ENCODE measurements at places on chromosomes 3 and 15.
A peak's percentile ranks its signal among the peaks of the same experiment; 100 is the strongest.

GRCh38 chr3:123357275-123357674 lies 91.6 kb downstream of the ADCY5 start:
- no peak for DNase-seq

DNA sequence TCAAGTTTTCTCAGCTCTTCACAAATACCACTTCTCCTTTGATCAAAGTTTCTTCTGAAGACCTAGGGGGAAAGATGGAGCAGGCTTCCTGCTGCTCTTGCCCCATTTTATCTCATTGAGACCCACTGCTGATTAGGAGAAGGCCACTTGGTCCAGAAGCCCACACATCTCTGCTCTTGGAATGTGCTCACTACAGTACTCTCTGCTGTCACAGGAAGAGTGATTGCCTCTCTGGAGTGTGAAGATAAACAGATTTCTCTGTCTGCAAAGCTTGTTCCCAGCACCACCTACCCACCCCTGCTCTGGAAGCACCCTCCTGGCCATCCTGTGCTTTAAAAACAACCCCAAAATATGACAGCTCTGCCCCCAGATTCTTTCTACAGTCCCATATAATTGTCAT lies 41.3 kb upstream of the PRTG start:
- DNase-seq, result no peak

- no peak for DNase-seq
Observed at GRCh38 chr3:64388886-64389285, 163.6 kb upstream of the PRICKLE2 start.

DNA sequence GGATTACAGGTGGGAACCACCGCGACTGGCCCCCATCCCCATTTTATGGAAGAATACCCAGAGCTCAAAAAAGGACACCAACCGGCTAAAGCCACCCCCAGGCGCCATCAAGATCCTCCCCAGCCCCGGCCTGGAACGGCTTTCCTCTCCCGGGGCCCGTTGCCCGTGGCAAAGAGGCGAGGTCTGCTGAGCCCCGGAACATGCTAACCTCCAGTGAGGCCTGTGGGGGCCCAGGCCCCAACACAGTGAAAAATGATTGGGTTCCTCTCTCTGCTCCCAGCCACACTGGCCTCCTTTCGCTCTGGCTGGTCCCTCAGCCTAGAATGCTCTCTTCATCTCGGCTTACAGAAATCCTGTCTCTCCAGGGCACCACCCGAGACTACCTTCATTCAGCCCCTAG lies 46.5 kb upstream of the SMAD6 start:
- DNase-seq, result no peak

DNA sequence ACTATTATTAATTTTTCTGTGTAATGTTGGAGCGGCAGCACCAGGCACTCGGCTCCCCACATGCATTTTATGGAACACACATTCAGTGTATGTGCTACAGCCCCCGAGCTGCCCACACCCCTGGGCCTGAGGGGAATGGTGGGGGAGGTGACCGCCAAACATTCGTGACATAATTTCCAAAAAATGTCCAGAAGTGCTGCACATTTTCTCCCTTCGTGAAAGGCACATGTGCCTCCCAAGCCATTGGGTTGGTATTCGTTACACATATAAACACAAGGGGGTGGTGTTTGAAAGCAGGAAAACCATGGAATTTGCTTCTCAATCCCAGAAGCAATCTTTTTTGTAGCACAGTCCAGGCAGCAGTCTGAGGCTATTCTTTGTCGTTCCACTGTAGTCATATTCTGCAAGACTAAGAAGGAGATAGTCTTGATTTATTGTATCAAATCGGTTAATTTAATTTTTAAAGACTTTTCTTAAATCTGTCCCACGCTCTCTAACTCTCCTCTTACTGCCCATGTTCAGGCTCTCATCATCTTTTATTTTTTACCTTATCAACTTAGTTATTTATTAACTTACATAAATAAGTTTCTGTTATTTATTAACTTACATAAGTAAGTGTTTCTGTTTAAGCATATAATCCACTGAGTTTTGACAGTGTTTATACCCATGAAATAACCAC lies 39.2 kb upstream of the POLR2M start:
- no peak for DNase-seq

DNA sequence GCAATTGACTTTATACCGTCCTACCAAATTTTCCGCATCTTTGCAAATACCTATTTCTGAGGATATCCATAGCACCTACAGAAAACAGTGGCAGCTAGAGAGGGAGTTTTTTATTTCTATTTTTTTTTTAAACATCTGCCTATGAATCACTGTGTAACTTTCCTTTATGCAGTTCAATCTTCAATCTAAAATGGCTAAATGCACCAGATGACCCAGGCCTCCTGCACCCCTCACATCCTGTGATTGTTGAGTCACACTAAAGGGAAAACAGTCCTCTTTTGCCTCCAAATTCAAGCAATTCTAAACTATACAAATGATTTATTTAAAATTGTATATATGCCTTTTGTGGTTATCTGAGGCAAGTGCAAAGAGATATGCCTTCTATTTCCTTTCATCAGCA lies 20.1 kb upstream of the BCL6 start:
- DNase-seq, result no peak

- DNase-seq, result no peak
Observed at GRCh38 chr3:33184863-33185262, 33.7 kb downstream of the SUSD5 start.

DNA sequence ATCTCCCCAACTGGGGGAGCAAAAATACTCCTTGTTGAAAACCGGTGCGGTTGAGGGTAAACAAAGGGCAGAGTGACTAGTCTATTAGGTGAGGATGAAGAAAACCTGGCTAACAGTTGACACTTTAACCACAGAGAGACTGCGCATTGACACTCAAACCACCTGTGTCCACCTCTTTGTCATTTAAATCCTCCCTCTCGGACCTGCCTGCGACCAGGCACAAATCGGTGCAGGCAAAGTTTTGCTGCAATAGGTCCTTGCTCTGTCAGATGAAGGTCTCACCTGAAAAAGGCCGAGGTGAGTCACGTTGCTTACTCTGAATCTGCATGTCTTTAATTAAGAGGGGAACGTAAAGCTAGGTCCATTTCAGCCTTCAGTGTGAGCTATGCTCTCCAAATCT lies 494.1 kb upstream of the DPPA4 start:
- DNase-seq, result no peak

DNA sequence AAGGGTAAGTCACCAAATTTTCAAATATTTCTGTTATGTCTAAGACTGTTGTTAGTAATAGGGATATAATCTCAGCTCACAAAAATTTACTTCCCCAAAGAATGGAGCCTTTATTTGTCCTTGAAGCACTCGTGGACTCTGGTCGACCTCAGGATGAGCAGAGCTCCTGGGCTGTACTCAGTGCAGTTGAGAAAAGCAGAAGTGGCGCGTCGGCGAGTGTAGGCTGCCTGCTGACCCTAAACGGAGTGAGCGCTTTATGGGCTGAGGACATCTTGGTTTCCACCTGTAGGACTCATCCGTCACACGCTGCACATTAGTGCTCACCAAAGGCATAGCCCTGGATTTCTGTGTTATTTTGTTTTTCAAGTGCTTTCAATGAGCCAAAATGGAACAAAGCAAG lies 11.0 kb downstream of the GABRA5 start:
- DNase-seq, result no peak

DNA sequence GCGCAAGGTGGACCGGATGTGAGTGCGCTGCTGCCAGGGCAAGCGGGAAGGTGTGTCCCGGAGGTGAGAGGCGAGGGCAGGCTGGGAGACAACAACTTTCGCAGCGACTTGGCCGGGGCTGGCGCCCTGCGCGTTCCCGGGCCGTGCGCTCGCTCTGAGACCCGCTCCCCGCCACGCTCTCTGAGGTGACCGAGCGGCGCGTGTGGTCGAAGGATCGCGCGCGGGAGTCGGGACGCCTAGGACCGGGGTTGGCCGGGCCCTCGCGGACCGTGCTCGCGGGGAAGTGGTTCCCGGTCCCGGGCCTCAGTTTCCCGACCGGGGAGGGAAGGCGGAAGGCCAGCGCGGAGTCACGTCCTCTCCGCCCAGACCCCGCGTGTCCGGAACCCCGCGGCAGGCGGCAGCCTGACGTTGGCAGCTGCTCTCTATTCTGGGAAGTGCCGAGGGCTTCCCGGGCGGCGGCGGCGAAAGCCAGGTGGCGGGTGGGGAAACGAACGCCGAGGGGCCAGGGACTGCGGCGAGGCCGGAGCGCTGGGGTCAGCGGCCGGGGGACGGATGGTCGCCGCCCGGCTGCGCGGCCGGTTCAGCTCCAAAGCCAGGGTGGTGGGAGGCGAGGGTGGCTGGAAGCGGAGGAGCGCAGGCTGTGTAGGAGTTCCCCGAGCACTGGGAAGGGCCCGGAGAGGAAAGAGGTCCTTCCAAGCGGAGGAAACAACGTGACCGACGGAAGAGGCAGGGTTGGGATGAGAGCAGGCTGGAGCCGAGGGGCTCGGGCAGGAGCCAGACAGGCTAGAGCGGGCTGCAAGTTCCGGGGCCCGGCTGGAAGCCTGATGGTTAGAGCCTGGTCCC lies 1.0 kb upstream of the IGF2BP2 start:
- DNase-seq, result peak; percentile 12

GRCh38 chr3:68731921-68732320 lies 200.4 kb downstream of the TAFA4 start:
- no peak for DNase-seq

DNA sequence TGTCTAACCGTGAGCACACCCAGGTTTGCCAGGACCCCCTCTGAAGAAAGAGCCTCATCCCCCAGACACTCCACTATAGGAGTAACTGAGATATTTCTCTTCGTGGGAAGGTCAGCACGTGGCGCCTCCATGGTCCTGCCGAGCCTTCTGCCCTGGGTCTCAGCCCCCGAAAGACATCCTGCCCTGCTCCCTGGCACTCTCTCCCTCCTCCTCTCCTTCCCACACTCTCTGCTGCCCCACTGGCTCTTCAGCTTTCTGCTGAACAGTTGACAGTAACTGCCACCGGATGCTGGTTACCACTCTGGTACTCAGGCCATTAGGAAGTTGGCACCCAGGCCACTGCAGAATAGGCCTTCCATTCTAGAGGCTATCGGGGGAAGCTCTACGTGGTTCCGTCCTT lies 185.2 kb downstream of the UACA start:
- no peak for DNase-seq

DNA sequence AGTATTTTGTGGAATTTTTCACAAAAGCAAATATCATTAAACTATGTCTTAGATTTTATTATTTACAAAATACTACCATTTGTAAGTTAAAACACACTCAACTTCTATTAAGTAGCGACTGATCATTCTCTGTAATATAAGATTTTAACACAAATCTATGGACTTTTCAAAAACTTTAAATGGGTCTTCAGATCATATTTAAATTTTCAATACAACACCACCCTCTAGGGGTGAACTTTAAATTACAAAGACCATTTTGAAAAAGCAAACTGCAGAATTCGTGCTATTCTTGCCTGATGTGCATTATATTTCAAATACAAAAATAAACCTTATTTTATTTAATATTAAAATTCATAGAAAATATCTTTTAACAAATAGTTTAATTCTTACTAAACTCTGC lies 8.2 kb upstream of the VGLL4 start:
- DNase-seq, result peak; percentile 16

- DNase-seq, result no peak
Observed at GRCh38 chr3:119885746-119886530, 104.0 kb downstream of the NR1I2 start.

- no peak for DNase-seq
Observed at GRCh38 chr3:88263417-88264100, 113.8 kb downstream of the C3orf38 start.

DNA sequence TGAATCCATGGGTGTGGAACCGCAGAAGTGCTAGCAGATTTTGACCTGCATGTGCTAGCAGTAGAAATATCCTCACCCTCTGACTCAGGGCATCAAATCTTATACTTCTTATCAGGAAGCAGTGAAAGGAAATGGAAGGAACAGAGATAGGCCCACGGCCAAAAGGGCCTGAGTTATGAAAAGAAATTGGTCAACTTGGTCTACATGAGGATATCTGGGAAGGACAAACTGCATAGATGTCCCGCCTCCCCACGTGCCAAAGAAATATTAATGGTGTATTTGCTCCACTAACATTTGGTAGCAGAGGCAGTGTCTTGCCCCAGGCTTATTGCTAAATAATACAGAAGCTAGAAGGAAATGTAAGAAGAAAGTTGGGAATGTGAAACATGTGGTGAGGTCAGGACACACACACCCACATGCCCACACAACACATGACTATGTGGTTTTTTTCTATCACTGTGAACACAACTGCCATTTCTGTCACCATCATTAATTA lies 93.6 kb upstream of the COL8A1 start:
- DNase-seq, result no peak

GRCh38 chr3:11705049-11705448 lies 61.3 kb upstream of the VGLL4 start:
- no peak for DNase-seq

GRCh38 chr3:147906285-147906684 lies 497.1 kb downstream of the ZIC1 start:
- DNase-seq, result no peak
